T-helper 9 cell (primary cell): ENCODE measurements at places on chromosomes 1 and 21.

GRCh38 chr1:227559499-227559898 lies 3.9 kb upstream of the ZNF678 start:
- no peak for DNase-seq

DNA sequence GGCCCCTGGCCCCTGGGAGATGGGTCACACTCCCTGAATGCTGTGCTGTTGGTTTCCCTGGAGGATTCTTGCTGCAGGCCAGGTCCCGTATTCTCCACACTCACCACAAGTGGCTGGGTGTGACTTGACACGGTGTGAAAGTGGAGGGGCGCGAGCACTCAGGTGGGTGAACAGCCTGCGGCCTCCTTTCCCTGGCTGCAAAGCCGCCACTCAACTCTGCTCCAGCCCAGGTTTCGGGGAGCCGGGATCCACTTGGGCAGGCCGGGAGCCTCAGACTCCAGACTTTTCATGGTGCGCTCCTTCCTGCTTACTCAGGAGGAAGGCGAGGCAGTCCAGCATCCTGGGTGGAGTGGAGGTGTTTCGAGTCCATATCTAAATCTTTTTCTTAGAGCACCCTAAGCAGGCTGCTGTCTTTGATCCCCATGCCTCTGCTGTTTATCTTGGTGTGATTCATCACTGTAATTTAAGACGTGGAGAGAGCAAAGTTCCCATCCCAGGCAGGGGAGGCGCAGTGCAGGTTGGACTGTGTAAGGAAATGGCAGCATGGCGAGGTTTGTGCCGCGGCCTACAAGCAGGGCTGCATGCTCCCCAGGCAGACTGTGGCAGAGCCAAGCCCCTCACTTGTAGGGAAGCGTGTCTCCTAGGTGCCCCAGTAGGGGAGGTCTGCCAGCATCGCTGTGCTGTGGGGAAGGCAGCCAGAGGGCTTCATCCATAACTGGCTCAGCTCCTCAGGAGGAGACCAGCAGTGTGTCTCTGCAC lies 29.6 kb downstream of the VANGL1 start:
- no peak for DNase-seq

GRCh38 chr21:45136927-45137611 lies 62.7 kb downstream of the ADARB1 start:
- peak; percentile 51 for DNase-seq

GRCh38 chr1:110035236-110035752 lies 870 bp downstream of the STRIP1 start:
- no peak for DNase-seq

- DNase-seq = no peak
Measured at GRCh38 chr1:234886081-234886984, 242.3 kb downstream of the TOMM20 start.

DNA sequence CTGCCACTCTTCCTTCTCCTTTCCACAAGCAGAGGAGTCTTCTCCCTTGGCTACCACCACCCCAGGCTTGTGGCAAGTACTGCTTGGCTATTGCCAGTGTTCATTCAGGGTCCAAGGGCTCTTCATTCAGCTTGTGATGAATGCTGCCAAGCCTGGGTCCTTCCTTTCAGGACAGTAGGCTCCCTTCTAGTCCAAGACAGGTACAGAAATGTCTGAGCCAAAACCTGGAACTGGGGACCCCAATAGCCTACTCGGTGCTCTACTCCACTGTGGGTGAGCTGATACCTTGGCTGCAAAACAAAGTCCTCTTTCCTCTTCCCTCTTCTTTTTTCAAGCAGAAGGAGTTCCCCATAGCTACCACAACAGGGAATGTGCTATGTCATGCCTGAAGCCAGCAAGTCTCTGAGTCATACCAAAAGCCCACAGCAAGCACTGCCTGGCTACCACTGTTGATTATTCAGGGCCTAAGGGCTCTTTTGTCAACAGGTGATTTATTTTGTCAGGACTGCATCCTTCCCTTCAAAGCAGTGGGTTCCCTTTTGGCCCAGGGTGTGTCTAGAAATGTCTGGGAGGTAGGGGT lies 268.9 kb downstream of the HHAT start:
- no peak for DNase-seq

DNA sequence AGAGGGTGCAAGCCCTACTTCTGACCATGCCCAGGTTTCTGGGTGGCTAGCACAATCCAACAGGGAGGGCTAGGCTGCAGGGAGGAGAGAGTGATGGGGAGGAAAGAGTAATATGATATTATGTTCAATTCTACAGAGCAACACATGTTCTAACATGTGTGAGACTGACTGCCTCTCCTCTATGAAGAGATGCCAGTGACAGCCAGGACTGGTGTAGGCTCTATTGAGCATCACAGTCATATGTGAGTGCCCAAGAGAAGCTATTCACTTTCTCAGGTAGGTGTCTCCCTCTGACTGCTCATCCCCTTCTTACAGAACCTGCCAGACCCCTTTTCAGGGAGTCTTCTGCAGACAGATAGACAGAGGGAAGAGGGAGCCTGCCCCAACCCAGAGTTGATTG lies 446.1 kb downstream of the SIPA1L2 start:
- DNase-seq = no peak

DNA sequence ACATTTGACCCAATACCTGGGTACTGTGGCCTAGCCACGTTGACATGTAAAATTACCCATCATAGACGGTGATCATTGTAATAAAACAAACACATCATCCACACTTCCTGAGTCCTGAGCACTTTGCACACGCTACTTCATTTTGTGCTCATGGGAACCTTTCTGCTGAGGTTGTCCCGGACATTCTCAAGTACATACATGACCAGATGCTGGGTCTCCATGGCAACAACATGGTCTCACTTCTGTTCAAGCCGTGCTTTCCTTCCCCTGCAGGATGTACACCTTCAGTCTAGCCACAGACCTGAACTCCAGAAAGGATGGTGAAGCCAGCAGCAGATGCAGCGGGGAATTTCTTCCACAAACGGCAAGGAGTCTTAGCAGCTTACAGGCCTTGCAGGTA lies 22.7 kb downstream of the UBASH3A start:
- DNase-seq = no peak

GRCh38 chr1:27668121-27668807 lies 3.7 kb downstream of the IFI6 start:
- DNase-seq = no peak

DNA sequence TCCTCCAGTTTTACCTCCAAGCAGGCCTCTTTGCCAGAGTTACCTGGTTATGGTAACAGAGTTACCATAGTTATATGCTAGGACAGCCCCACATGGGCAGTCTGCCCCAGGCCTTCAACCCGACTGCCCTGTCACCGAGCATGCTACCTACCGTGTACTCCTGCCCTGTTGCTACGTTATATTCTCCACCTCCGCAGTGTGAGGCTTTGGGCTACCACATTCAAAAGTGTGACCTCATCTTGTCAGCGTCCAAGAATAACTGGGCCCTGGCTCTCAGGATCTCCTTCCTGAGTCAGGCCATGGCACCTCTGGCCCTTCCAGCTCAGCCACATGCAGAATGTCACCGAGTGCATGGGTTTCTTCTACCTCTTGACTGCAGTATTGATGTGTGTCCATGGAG lies 8.9 kb downstream of the MAPKAPK2 start:
- DNase-seq = no peak

GRCh38 chr21:36698385-36698980 lies 432 bp upstream of the SIM2 start:
- DNase-seq = no peak

DNA sequence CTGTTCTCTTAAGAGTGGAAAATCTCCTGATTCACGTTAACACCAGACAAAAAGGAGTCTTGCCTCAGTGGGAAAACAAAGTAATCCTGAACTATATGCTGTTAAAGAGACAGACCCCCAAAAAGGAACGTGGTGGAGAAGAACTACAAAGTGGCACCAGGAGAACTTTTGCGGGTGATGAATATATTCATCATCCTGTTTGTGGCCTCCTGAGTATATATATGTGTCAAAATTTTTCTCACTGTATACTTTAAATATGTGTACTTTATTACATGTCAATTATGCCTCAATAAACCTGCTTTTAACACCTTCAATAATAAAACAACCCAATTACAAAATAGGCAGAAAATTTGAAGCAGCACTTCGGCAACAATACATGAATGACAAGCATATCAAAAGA lies 31.1 kb downstream of the ZNF644 start:
- DNase-seq = no peak

- no peak for DNase-seq
Measured at GRCh38 chr21:31346256-31346821, 2.3 kb upstream of the TIAM1 start.

- no peak for DNase-seq
Measured at GRCh38 chr1:185964946-185965345, 230.8 kb downstream of the HMCN1 start.

DNA sequence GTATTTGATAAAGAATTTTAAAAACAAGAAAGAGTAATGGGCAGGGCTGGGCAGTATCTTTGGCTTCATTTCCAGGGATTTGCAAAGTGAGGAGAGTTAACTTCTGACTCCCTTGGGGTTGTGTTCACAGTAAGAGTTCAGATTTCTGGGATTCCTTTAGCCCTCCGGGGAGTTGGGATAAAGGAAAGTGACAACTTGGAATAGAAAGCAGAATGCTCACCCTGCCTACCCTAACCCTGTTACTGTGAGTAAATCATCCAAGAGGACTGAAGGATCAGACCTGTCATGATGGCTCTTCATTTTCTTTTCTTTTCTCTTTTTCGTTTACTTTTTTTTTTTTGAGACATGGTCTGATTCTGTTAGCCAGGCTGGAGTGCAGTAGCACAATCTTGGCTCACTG lies 76.1 kb downstream of the CACHD1 start:
- no peak for DNase-seq

DNA sequence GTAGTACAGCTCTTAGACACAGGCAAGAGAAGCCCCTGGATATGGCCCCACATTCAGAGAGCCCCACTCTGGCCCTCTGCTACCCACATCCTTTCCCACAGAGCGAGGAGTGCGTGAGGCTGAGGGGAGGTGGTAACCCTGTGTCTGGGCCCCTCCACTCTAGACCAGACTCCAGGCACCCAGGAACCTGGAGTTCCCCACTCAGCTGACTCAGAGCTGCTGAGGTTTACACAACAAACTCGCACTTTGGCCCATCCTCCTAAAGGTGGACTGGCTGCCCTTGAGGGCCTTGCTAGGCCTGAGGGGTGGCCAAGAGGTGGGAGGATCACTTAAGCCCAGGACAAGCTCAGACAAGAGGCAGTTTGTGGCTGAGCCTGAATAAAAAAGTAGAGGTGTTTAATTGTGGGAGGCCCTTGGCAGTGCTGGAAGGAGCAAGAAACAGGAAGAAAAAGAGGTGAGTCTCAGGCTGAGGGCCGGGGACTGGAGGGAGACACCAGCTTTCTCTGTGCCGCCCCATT lies 10.7 kb downstream of the MR1 start:
- DNase-seq = no peak

- no peak for DNase-seq
Measured at GRCh38 chr1:206446688-206447421, 23.4 kb upstream of the IKBKE start.

GRCh38 chr1:234676103-234676594 lies 66.2 kb upstream of the IRF2BP2 start:
- peak; percentile 39 for DNase-seq

DNA sequence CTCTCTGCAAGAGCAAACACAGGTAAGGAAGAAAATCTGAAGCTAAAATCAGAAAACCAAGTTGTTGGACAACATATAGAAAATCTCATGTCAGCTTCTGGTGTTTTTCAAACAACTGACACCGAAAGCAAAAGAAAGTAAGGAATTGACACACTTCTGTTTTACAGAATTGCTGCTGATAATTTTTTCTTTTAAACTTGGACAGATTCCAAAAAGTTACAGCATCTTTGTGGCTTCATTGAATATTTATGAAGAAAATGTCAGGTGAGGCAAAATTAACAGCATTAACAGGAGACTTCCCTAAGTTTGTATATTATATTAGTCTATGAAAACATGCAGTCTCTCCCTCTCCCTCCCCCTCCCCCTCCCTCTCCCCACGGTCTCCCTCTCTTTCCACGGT lies 14.9 kb upstream of the CTSS start:
- DNase-seq = no peak
